Stimulated activated CD8-positive, alpha-beta memory T cell treated with anti-CD3 and anti-CD28 coated beads, Interleukin-2, amount 100 ng/mL, for 1 hour (primary cell): ENCODE measurements at places on chromosomes 1 and 21.

- DNase-seq, result no peak
Observed at GRCh38 chr21:42012763-42013329, 2.7 kb upstream of the ZBTB21 start.

GRCh38 chr1:107555578-107555977 is 409.4 kb downstream of the VAV3 start:
- DNase-seq, result no peak

GRCh38 chr1:47554901-47555300 is 117.1 kb downstream of the FOXD2 start:
- DNase-seq, result no peak

DNA sequence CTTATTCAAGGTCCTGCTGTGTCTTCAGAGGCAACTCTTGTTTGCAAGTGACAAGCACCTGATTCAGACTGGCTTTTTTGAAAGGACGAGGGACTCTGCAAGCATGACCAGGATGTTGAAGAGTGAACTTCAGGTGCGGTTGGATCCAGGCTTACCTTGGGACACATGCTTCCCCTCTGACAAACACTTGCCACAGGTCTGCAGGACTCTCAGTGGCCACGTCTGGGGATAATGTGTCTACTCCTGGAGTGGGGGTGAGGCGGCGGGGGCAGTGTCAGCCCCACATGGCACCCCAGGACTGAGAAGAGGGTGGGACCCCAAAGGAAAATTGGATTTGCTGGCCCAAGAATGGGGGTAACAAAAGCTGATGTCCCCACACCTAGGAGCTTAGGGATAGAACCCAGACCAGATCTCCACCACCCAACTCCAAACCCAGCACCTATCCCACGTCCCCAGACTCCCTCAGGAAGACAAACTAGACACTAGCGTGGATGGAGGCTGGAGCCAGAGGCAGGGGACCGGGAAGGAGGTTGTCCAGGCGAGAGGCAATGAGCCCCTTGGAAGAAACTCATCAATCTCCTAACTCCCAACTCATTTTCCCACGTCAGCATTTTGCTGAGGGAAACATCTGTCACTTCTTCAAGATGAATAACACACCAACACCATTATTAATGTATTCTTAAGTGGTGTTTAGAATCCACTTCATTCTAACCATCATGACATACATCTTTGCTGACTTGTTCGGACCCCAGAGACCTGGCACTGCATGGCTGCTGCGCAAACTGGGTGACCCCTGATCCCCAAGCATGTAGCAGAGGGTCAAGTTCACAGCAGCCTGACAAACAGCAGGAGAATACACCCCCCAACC is 32.0 kb upstream of the LAPTM5 start:
- DNase-seq, result no peak

DNA sequence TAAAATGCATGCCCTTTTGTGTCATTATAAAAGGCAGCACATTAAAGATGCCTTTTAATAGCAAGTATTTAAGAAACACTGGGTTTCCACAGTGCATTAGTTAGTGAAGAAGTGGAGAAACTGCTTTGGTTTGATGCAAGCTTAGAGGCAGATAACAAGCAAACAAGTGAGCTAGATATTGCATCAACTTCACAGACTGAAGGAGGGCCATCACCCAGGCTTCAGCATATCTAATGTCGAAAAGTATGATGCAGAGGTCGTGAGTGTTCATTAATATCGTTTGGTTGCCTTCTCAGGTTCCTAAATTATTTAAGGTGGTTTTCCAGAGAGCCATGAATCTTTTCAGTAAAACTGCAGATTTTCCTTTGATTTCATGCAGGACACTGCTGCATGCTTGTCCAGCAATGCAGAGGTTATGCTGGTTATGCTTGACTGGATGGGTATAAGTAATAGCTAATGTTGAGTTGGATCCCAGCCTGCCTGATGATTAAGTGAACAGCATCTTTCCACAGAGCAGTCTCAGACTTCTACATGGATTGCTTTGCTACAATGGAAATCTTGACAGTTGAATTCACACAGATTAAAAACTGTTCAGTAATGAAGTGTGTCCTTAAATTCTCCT is 69.7 kb upstream of the IPO9 start:
- no peak for DNase-seq

- DNase-seq, result no peak
Observed at GRCh38 chr1:164886101-164886500, 327.1 kb downstream of the PBX1 start.

GRCh38 chr1:12495725-12496124 is 122.3 kb downstream of the DHRS3 start:
- no peak for DNase-seq

- DNase-seq, result no peak
Observed at GRCh38 chr1:119220991-119221390, 80.5 kb upstream of the WARS2 start.

DNA sequence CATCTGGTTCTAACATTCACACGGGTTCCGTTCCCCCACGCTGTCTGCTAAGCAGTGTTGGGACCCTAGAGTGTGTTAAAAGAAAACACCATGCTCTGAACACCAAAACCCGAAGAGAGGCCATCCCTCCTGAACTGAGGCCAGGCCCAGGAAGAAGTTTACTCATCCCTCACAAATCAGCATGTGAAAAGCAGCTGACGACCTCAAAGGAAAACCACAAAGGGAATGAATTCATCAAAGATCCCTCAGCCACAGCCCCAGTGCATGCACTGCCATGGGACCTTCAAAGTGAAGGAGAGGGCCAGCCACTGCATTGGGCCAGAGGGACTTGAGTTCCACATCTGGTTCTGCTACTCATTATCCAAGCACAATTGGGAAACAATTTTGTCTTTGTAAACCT is 7.0 kb upstream of the PSEN2 start:
- no peak for DNase-seq

- DNase-seq, result no peak
Observed at GRCh38 chr21:26809745-26810144, 35.5 kb downstream of the ADAMTS1 start.

DNA sequence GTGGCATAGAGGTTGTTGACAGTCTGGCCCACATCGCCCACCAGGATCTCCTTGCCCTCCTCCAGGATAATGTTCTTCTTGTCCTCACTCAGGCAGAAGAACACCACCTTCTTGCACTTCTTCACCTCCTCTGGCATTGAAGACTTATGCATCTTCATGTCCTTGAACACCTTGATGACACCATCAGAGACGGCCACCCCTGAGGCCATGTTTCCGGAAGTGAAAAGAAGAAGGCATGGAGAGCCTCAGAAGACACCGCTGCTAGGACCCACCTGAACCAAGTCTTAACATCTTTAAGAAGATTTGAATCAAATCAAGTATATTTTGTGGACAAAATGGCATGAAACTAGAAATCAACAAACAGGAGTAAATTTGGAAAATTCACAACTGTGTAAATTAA is 56.2 kb downstream of the C1orf185 start:
- no peak for DNase-seq

- DNase-seq, result peak; percentile 6
Observed at GRCh38 chr21:46368533-46369285, 44.8 kb downstream of the PCNT start.

DNA sequence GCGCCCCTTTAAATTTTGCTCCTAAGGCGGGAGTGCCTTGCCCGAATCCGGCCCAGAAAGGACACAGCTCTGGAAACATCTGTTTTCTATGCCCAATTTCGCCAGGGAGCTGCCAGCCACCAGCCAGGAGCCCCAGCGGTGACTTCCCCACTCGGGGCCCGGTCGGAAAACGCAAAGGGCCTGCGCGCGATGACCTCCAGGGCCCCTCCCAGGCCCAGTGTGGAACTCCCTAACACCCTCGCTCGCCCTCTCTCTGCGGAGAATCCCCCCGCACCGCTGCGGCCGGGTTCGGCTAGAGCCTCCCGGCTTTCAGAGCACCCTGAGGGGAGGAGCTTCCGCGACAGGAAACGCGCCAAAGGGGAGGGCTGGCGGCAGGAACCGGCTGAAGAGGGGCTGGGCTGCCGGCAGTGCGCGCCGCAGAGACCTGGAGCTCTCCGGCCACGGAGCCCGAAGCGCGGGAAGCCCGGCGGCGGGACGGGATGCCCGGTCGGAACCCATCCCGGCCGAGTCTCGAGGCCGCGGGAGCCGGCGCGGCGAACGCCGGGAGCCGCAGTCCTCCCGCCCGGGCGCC is 505 bp downstream of the CLSPN start:
- peak; percentile 67 for DNase-seq

- DNase-seq, result no peak
Observed at GRCh38 chr1:203328714-203329122, 22.2 kb downstream of the FMOD start.

DNA sequence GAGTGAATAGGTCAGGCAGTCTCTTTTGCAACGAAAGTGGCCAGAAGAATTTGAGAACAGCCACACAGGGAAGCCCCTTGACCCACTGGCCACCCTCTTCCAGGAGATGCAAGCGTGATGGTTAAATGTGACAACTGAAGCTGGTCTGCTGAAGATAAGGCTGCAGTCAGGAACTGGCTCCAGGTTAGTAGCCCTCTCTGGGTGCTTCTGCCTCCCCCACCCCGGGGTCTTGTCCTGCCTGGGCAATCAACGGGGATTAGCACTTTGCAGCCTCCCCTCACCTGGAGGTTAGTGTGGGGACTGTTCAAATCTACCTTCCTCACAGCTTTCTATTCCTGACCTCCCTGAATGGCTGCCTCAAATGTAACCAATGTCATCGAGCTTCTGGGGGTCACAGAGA is 125.9 kb downstream of the PLXNA2 start:
- no peak for DNase-seq

DNA sequence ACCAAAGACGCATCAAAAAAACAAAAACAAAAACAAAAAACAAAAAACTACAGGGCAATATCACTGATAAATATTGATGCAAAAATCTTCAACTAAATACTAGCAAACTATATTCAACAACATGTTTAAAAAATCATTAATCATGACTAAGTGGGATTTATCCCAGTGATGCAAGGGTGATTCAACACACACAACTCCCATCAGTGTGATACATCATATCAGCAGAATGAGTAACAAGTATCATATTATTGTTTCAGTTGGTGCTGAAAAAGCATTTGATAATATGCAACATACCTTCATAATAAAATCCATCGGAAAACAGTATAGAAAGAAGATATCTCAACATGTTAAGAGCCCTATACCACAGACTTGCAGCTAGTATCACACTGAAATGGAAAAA is 953.0 kb downstream of the AMY1C start:
- no peak for DNase-seq

- no peak for DNase-seq
Observed at GRCh38 chr1:85451236-85451830, 13.6 kb downstream of the DDAH1 start.

- DNase-seq, result no peak
Observed at GRCh38 chr1:154972517-154973343, 1.8 kb upstream of the CKS1B start.

- DNase-seq, result no peak
Observed at GRCh38 chr1:23088027-23088426, 68.8 kb downstream of the KDM1A start.

- no peak for DNase-seq
Observed at GRCh38 chr1:28190337-28190979, 14.0 kb upstream of the PTAFR start.

DNA sequence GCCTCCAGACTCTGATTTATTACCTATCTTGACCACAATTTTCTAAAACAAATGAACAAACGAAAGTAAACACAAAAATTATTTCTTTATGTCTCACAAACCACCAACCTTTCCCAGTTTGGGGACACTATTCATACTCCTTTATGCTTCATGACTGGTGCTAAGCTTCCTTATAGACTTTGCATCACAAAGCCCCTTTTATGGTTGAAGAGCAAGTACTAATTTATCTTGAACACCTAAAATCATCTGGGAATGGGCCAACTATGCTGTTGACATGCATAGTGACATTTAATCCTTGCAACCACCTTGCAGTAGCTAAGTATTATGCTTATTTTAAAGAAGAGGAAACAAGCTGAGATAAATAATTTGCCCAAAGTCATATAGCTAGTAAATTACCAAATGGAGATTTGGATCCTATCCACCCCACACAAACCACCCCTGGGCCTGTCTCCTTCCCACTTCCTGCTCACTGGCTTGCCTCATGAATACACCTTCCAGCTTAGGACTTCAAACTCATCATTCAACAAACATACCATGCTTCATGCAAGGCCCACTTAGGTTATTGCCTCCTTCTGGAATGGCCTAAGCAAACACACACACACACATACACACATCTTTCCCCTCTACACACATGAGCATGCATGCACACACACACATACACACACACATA is 192.2 kb downstream of the PLPP3 start:
- no peak for DNase-seq

- DNase-seq, result no peak
Observed at GRCh38 chr1:222026280-222026679, 284.4 kb upstream of the DUSP10 start.

DNA sequence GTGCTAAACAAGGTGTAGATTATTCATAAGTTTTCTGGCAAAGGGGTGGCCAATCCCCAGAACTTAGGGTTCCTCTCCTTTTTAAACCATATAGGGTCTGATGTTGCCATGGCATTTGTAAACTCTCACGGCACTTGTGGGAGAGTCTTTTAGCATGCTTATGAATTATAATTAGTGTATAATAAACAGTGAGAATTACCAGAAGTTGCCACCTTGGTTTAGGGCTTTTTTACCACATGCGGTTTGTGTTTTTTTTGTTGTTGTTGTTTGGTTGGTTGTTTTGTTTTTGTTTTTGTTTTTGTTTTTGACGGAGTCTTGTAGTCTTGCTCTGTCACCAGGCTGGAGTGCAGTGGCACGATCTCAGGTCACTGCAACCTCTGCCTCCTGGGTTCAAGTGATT is 8.9 kb upstream of the LAX1 start:
- DNase-seq, result no peak

DNA sequence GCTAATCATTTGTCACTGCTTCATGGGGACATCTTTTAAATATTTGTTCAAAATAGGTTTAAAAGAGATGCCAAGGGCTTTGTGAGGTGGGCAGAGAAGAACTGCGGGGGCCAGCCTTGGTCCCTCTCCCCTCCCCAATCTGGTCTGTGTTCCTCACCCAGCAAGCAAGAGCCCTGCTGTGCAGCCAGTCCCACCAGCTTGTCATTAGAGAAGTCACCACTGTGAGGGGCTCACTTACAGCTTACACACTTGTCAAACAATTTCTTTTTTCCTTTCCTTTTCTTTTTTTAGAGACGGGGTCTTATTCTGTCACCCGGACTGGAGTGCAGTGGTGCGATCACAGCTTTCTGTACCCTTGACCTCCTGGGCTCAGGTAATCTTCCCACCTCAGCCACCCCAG is 10.4 kb upstream of the CDK18 start:
- no peak for DNase-seq

- no peak for DNase-seq
Observed at GRCh38 chr1:197862221-197862620, 40.2 kb upstream of the C1orf53 start.

GRCh38 chr1:213817156-213817555 is 170.6 kb upstream of the PROX1 start:
- no peak for DNase-seq

DNA sequence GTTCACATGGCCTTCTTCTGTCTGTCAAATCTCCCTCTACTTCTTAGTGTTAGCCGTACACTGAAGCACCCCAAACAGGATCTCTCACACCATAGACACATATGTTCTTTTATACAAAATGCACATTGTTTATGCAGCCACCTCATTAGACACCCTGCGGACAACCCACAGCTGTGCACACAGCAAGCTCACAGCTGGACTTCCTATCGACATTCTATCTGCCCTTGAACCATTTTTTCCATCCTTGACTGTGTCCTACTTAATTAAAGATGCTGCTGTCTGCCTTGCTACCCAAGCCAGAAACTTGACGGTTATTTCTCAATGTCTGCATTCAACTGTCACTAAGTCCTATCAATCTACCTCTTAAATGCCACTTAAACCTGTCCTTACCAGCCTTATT is 3.2 kb upstream of the ZBTB21 start:
- no peak for DNase-seq

- no peak for DNase-seq
Observed at GRCh38 chr1:921011-921837, 2.5 kb upstream of the SAMD11 start.
